ENCODE measurements at places on chromosomes 5 and 9.

DNA sequence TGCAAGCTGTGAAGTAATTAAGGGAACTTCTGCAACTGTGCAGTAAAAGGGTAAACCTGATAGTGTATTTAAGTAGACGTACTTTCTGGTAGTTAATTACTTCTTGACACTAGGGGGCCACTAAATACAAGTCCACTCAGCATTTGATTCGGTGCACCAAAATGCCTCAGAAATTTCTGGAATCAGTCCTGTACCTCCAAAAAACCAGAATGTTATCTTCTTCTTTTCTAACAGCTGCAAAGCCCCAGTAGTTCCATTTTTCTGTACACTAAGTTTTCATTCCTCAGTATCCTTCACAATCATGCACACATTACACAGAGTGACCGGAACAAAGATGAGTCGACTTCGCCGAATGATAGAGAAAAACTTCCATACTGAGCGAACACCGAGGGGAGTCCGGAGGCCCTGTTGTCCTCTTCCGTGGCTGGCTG, 484 bp downstream of the GFM2 start:
- DNase-seq, result no peak

- DNase-seq, result no peak
Observed at GRCh38 chr9:17955409-17955808, 376.5 kb downstream of the SH3GL2 start.

DNA sequence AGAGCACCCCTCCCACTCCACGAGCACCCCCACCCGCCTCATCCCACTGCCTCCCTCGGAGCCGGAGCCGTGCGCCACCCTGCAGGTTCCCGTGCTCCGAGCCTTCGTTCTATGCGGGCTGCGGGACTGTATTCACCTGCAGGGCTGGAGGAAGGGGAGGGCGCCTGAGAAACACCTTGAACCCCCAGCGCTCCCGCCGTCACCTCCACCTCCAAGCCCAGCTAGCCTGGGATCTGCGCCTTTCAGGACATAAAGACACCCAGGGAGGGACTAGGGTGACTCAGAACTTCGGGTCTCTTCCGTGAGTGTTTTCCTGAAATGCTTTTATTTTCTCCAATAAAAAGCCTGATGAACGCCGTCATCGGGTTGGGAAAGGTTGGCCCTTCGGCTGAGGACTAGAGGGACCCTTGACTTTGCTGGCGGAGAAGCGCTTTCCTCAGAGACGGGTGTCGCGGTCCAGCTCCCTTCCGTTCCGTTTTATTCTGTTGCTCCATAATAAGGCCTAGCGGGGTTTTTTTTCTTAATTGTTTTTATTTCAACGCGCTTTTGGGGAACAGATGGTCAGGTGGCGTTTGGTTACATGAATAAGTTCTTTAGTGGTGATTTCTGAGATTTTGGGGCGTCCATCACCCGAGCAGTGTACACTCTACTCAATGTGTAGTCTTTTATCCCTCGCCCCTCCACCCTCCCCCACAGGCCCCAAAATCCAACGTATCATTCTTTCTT, 4.6 kb downstream of the TLX3 start:
- DNase-seq, result no peak

DNA sequence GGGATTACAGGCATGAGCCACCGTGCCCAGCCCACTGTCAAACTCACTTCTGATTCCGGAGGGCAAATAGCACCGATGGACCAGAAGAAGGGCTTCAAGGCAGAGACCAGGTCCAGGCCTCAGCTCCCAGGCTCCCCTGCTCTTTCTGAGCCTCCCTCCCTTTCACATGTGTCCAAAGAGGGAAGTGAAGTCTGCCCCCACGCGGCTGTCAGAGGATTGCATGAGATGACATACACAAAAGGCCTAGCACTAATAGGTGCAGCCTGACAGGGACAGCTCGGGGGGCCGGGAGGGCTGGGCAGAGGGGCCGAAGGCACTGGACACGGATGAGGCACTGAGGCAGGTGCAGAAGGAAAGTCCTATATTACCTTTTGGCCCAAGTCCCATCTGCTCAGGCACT, 16.1 kb downstream of the FBP1 start:
- no peak for DNase-seq

All from stimulated activated CD4-positive, alpha-beta T cell treated with anti-CD3 and anti-CD28 coated beads, Interleukin-12 subunit alpha, Interleukin-12 subunit beta, amount 100 ng/mL, for 24 hours (primary cell).